ENCODE measurements at places on chromosomes 16 and 17. TPM values are rescaled to one million over a fixed set of nuclear protein-coding genes. Genes with fewer than 3 reads are reported as not detected.

MRTFB gene
- 21.2 TPM for total RNA-seq

PPP1R27 gene
- total RNA-seq = not detected

TMEM114 gene
- total RNA-seq = not detected

APOH gene
- not detected for total RNA-seq

PLLP gene
- total RNA-seq = 0.40 TPM

CCDC200 gene
- total RNA-seq = not detected

ZSWIM7 gene
- total RNA-seq = 13.3 TPM

MEOX1 gene
- 5.1 TPM for total RNA-seq

PRR35 gene
- not detected for total RNA-seq

RPUSD1 gene
- total RNA-seq = 25.4 TPM

CCDC78 gene
- 2.3 TPM for total RNA-seq

ATXN1L gene
- 23.2 TPM for total RNA-seq

ZC3H18 gene
- total RNA-seq = 77.1 TPM

CCDC40 gene
- total RNA-seq = not detected

DDX19B gene
- total RNA-seq = 29.9 TPM

CD19 gene
- total RNA-seq = not detected

TMEM98 gene
- 0.17 TPM for total RNA-seq

CRYM gene
- not detected for total RNA-seq

KRTAP3-2 gene
- not detected for total RNA-seq

TERB1 gene
- 0.27 TPM for total RNA-seq

PABPN1L gene
- not detected for total RNA-seq

YWHAE gene
- total RNA-seq = 340 TPM

SDK2 gene
- 11.9 TPM for total RNA-seq

PIGS gene
- total RNA-seq = 62.6 TPM

BCL6B gene
- 0.40 TPM for total RNA-seq

Measured in activated CD4-positive, alpha-beta T cell treated with anti-CD3 and anti-CD28 coated beads, Interleukin-2, amount 10 ng/mL, durations not matched to agents 7 days and 5 days (primary cell).